ELF-1 (cell line): ENCODE measurements at places on chromosomes 12 and 14.
A peak's percentile ranks its signal among the peaks of the same experiment; 100 is the strongest.

- DNase-seq: no peak
These were observed 41.5 kb upstream of the DAAM1 start for GRCh38 chr14:59147007-59147406.

DNA sequence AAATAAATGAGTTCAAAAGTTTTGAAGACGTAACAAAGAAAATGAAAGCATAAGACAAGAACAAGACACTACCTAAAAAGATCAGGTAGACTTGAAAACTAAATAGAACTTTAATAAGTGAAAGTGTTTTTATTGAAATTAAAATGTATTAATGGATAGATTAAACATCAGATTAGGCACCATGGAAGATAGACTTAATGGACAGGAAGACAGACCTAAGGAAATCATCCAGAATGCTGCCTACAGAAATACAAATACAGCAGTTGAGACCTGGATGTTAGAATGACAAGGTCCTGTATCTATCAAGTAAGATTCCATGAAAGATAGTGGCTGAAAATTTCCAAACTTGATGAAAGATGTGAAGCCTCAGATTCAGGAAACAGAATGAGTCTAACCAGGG is 11.5 kb downstream of the PLEKHH1 start:
- DNase-seq: no peak

GRCh38 chr14:32110548-32110896 is 33.4 kb downstream of the ARHGAP5 start:
- DNase-seq: no peak

GRCh38 chr12:6292606-6293005 is 17.9 kb upstream of the PLEKHG6 start:
- DNase-seq: no peak

- DNase-seq: no peak
These were observed 29.0 kb upstream of the AKAP6 start for GRCh38 chr14:32300136-32300535.

DNA sequence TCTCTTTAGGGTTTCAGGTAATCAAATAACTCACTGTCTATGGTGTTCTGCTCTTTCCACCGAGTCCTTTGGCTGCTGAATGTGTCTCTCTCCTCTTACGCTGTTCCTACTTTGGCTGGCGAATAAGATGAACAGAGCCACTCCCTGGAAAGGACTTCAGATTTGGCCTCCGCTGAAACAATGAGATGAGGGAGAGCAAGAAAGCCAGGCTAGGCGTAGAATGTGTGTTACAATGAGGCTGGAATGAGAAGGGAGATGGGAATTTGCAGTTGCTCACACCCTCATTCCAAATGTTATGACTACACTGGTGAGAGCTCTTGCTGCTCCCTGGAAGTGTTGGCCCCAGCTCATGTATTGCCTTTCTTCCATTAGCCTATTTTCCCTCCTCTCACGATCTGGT is at the start of gene MFAP5:
Gene MFAP5 (minus strand): TSS at position 234 of the 400 bp plus-strand sequence. CDS start 722 bp downstream, outside the sequence.
- DNase-seq: peak; percentile 64

GRCh38 chr12:92641291-92641690 is 61.5 kb upstream of the PLEKHG7 start:
- DNase-seq: no peak

- DNase-seq: no peak
These were observed 36.3 kb downstream of the ACSS3 start for GRCh38 chr12:81114226-81114625.

DNA sequence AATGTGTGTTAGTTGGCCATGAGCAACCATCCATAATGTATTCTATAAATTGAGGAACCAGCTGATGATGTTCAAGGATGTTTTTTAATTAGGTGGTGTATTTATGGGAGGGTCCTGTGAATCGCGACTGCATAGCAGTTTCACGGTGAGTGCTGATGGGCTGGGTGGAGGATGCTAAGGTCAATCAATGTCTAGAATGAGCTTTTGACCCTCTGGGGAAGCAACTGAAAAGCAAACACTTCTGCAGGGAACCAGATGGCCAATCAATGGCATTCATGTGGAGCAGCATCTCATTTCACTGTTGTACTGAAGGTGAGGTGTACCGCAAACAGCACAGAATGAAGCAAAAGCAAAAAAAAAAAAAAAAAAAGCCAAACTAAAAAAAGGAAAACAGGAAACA is 676.1 kb upstream of the TMEM132C start:
- DNase-seq: no peak

- DNase-seq: no peak
These were observed 179.2 kb upstream of the DCN start for GRCh38 chr12:91361864-91362263.

- DNase-seq: no peak
These were observed 21.6 kb downstream of the PUS7L start for GRCh38 chr12:43736927-43737440.

DNA sequence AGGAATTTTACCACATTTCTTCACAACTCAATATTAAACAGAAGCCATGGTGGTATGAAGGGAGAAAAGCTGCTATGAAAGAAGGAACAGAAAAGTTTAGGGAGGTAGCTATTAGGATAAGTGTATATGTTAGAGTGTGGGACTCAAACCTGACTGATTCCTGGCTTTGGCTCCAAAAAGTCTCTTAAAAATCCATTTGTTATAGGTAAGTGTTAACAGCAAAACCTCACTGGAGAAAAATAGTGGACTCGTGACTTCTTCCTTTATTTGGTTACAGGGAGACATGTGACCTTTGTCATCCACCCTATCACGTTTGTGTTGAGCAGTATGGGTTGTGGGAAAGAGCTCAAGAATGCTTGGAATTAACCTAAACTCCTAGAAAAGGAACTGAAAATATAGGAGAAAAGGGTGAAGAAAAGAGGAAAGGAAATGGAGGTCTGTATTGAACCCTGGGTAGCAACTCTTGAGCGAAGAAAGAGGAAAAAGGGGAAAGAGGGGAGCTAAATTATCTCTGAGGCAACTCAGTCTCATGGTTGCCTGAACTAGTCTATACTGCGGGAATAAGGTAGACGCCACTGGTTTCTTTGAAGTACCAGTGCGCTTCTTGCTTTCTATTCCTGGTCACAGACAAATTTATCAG is 3.6 kb upstream of the EID3 start:
- DNase-seq: no peak

DNA sequence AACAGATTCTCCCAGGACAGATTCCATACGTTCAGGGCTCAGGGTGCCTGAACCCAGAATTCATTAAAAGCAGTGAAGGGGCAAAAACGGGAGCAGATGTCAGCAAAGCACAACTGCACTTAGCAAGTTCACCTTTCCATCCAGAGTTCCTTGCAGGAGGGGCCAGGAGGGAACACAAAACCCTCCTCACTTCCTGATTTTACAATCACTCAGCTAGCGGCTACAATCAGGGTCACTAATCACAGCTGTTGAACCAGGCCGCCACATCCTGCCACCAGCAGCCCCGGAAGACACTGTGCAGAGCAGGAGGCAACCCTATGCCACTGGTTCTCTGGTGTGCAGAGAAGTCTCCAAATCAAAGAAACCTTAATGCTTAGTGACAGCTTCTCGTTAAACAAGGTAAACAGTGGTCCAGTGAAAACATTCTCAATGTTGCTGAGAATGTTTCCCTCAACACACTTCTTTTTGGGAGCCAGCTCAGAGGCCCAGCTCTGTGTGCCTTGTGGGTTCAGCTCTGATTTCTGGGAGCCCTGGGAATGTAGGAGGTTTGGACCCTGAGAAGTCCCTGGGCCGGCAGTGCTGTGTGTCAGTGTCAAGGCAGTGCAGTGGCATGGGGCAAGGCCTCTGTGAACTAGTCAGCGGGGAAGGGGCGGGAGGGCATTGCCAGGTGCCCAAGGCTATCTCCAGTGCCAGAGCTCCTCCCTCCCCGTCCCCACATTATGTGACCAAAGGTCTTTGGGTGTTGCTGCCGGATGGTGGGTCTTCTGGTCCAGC is 54.5 kb downstream of the VCPKMT start:
- DNase-seq: peak; percentile 74

DNA sequence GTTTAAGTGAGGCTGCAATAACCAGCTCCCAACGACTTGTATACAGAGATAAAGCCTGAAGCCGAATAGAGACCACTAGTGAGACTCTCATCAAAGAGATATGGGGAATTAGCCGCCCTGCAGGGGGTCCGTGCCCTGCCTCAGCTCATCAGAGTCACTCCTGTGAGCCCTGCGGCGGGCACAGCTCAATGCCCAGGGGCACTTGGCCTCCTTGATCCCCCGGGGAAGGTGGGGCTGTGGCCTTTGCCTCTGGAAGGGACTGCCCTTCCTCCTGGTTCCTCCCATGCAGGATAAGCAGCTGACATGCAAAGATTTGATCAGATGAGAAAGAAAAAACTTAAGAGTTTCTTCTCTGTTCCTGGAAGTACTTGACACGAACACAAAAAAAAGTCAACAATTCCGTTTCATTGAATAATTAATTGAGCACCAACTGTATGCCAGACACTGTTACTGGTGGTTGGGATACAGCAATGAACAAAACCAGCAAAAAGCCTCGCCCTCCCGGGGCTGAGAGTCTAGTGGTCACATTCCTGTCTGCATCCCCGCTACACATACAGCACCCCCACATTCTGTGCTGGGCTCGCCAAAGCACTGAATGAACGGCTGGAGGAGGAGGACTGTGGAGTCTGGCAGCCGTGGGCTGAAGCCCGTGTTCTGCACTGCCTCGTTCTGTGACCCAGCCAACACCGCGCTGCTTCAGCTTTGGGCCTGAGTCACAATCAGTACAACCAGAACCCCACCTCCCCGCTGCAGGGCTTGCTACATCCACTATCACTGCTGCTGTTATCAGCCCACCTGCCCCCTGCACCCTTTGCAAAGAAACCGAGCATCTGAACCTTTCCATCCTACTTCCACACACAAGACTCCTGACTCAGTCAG is 10.3 kb downstream of the TTC7B start:
- DNase-seq: peak; percentile 60

DNA sequence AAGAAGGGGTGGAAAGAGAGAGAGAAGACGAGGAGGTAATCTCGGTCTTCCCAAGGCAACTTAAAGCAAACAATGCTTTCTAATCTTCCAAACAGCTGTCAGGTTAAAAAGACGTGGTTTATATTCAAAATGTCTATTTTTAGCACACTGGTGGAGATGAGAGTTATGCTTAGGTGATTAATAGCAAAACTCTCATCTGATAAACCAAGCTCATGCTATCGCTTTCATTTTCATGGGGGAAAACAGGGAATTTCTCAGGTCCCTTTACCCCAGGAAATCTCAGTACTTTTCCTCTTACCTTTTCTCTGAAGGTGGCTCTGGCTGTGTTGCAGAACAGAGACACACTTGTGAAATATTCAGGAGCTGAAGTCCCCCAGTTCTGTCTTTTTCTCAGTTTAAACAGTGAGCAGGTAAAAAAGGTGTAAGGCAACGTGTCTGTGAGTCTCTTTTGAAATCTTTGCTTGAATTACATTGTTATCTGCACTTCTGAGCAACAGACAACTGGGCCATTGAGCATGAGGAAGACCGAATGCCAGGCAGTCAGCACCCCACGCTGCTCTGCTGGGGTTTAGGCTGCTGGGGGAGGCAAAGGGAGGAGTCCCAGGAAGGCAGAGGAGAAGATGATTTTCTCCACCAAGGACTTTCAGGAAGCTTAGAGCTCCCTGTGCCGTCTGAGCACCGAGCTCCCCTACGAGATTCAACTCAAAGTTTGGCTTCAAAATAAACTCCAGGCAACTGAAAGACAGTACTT is 759.3 kb downstream of the BCL11B start:
- DNase-seq: no peak

DNA sequence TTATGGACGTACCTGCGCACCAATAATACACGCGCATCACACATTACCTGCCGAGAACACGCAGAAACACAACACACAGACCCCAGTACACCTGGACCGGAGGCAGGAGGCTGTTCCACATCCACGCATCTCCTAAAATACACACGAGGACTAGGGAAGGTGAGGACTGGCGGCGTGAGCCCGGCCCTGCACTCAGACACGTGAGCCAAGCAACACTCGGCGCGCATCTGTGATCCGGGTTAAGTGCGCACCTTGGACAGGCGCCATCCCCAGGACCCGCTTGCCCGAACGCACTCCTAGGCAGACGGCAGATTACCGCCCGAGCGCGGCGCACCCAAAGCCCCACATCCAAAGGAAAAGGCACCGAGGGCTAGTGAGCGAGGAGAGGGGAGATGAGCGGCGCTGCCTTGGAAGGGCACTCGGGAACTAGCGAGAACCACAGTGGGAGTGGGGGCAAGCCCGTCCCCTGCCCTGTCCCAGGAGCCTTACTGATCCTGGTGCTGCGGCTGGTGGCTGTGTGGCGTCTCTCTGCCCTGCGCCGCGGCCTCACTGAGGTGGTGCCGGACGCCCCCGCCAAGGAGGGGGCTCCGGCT is 417 bp downstream of the GLS2 start:
- DNase-seq: peak; percentile 64

DNA sequence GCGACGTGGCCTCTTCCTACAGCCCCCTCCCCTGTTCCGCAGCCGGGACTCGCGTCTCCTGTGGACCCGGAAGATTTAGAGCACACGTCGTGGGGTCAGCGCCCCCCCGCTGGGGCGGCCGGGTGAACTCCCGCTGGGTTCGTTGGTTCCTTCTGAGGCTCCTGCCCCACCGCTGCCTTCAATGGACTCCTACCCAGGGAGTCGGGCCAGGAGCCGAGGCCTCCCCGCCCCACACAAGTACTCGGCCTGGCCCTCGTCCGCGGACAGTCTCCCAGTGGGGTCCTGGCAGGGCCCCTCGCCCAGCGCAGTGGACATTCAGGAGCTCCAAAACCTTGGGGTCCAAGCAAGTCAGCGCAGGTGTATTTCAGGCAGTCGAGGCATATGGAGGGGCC is 1.2 kb downstream of the MMP17 start:
- peak; percentile 67 for DNase-seq

- no peak for DNase-seq
These were observed 131.5 kb downstream of the GPR135 start for GRCh38 chr14:59333668-59334067.

- peak; percentile 92 for DNase-seq
These were observed 2.0 kb downstream of the ZBTB25 start for GRCh38 chr14:64501411-64502171.

GRCh38 chr12:15563663-15564062 is 225.5 kb downstream of the EPS8 start:
- no peak for DNase-seq

- peak; percentile 14 for DNase-seq
These were observed 27.3 kb upstream of the CHPT1 start for GRCh38 chr12:101670007-101670671.

- no peak for DNase-seq
These were observed 11.4 kb downstream of the TMEM116 start for GRCh38 chr12:112001576-112001975.

- DNase-seq: no peak
These were observed 39.8 kb downstream of the CBX5 start for GRCh38 chr12:54240129-54240528.

GRCh38 chr12:50637870-50638481 is 125.9 kb upstream of the ATF1 start:
- DNase-seq: no peak

GRCh38 chr12:76259106-76259505 is 89.1 kb downstream of the BBS10 start:
- DNase-seq: no peak

- no peak for DNase-seq
These were observed 115.4 kb downstream of the GCH1 start for GRCh38 chr14:54787261-54787660.

GRCh38 chr14:91252871-91253794 is 8.6 kb upstream of the GPR68 start:
- DNase-seq: peak; percentile 59

- DNase-seq: no peak
These were observed 39.4 kb upstream of the PPP1CC start for GRCh38 chr12:110782094-110782493.

- DNase-seq: no peak
These were observed 57.9 kb upstream of the NAV3 start for GRCh38 chr12:77772676-77773298.

- DNase-seq: no peak
These were observed 28.8 kb upstream of the CEP83 start for GRCh38 chr12:94488463-94488862.
